ENCODE measurements at places on chromosomes 1 and 21.
A peak's percentile ranks its signal among the peaks of the same experiment; 100 is the strongest.

GRCh38 chr1:204128964-204129896 is 22.6 kb downstream of the ETNK2 start:
- peak; percentile 18 for DNase-seq

GRCh38 chr1:45854724-45855123 is 51.3 kb downstream of the MAST2 start:
- no peak for DNase-seq

DNA sequence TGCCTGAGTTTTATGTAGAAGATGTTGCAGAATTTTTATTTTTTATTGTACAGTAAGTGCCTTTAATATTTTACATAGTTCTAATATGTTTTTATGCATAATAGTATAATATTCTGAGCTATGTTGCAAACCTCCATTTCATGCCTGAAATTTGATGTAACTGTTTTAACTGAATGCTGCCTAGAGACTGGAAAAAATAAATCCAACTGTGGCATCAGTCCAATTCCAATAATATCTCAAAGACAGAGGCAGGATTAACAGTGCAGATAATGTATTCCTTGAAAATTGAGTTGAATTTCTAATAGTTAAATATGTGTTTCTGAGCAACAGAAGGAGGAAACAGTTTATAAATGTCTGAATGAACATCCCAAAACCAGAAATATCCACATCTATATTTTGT is 61.1 kb upstream of the KIF1B start:
- DNase-seq, result no peak

DNA sequence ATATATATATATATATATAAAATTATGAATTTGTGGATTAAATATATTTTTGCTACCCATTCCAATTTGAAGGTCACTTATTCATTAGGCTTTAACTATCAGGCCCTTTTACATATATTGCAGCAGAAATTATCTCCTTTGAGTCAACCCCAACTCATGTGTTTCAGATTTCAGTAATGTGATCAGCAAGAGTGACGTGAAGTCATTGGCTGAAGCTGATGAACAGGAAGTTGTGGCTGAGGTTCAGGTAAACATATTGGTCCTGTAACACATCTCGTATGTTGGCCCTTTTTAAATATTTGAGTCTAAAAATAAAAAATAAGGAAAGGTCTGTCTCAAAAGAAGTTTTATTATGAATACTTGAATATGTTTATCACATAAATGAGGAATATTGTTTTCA is 8.5 kb downstream of the VPS45 start:
- DNase-seq, result no peak

DNA sequence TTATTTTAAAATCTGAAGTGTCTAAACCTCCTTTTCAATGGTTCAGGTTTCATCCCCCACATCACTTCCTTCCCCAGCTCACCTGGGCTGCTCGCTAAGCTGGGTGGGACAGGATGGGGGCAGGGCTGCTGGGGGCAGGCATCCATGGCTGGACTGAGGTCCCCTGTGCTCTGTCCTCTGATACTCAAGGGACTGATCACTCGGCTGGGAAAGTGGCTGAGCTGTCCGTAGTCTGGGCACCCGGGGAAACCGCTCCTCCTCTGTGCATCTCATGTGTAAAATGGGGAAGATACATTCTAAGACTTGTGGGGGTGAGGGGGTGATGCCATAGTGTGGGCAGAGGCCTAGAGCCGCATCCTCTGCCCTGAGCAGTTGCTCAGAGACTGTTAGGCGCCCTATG is 411.2 kb downstream of the MATN1 start:
- DNase-seq, result no peak

DNA sequence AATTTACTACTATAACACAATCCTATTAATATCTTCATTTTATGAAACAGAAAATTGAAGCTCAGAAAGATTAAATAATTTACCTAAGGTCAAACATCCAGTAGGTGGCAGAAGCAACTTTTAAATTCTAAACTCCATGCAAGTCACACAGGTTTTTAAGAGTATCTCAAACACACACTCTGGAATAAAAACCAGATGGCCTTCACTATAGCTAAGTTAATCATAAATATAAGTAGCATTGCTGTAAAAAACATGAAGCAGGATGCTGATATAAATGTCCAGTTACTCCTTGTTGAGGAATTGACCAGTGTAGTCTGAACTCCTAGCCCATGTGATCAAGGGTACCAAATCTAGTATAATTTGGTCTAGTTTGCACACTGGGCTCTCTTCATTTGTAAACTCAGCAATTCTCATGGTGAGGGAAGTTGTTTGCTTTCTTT is 9.4 kb upstream of the FMO3 start:
- DNase-seq, result no peak

DNA sequence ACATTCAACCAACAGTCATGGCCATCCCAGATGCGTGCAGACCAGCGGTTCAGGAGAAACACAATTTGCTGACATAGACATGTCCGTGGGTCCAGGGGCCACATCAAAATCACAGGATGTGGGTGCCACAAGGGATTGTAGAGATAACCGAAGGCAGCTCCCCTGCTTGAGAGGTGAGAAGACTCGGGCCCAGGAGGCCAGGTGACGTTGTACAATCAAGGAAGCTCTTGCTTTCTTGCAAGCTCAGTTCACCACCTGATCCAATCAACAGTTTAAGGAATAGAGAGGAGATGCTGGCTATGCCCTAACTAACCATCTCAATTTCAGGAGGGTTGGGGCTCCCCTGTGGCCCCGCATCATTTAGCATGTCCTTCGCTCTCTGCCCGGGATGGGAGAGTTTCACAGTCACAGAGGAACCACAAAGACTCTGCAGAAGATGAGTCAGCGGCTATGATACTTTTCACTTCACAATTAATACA is 19.5 kb downstream of the UBASH3A start:
- peak; percentile 74 for DNase-seq

- no peak for DNase-seq
Measured at GRCh38 chr1:64421377-64421776, 48.6 kb upstream of the CACHD1 start.

GRCh38 chr1:224411766-224412165 is 22.8 kb downstream of the WDR26 start:
- no peak for DNase-seq

GRCh38 chr1:103129796-103130195 is 21.5 kb upstream of the COL11A1 start:
- no peak for DNase-seq

- no peak for DNase-seq
Measured at GRCh38 chr1:2184934-2185333, 9.6 kb downstream of the FAAP20 start.

DNA sequence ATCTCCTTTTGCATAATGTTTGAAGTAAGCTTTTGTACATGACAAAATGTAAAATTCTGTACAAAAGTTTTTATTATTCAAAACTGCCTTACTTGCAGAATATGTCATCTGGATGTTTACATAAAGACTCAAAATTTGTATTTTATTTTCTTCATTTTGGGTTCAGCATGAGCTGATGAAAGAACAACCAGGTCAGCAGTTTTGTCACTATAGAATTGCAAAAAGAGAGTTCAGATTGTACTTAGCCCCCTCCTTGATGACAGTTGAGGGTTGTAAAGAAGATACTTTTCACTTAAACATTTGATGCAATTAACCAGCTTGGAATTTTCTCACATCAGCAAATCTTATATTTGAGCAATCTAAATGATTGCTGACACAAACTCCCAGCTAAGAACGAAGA is 669.3 kb downstream of the PLA2G4A start:
- no peak for DNase-seq

DNA sequence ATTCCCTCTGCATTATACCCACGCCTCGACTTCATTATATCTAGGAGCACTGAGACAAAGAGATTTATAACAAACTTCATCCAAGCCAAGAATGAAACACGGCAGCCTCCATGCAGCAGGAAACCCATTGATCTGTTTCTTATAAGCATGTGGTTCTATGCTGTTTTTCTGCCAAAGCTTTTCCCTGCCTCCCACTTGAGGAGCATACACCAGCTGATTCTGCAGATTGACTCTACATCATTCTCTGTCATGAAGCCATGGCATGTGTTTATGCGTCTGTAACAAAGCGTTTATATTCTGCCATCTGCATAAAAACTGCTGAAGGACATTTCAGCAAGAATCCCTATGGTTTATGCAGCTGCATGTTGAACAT is 102.0 kb downstream of the CYYR1 start:
- DNase-seq, result no peak

- no peak for DNase-seq
Measured at GRCh38 chr1:39936724-39937491, 18.0 kb upstream of the MFSD2A start.

- no peak for DNase-seq
Measured at GRCh38 chr1:191151321-191151807, 673.7 kb upstream of the BRINP3 start.

- DNase-seq, result no peak
Measured at GRCh38 chr1:7554385-7555235, 216.5 kb upstream of the VAMP3 start.

DNA sequence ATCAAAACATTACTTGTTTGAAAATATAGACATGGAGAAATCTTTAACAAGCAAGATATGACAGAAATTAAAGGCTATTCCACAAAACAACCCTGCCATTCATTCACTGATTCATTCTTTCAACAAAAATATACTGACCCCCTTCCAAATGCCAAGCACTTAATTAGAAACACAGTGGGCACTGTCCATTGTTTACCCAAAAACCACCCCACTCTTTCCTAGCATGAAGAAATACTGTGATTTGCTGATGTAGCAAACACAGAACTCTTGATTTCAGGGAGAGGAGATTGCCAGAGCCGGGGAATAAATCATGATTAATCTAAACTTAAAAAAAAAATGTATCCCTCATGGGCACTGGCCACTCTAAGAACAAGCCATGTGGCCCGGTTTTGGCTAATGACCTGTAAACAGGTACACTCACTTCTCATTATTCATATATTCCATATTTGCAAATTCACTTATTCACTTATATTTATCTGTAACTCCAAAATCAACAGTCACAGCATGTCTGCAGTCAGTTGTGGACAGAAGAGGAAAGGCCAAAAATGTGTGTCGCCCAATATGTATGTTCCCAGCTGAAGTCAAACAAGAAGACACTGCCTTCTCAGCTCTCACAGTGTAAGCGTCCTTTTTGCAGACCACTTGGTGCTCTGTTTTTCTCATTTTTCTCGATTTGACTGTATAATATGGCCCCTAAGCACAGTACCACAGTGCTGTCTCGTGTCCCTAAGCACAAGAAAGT is 133.1 kb downstream of the SMYD3 start:
- DNase-seq, result no peak

DNA sequence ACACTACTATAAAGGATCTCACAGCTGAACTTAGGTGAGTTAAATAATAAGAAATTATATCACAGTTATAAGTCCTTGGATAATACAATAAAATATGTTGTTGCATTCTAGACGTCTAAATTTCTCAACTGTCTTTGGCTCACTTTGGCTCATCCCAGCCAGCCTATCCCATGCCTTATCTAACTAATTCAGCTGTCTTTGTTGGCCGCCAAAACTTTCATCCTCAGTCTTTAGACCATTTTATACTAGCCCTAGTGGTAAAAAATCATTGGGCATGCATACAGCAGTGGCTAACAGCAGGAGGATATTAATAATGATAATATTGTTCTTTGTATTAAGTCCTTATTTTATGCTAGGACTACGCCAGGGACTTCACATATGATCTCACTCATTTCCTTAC is 59.3 kb downstream of the CCDC18 start:
- no peak for DNase-seq

- no peak for DNase-seq
Measured at GRCh38 chr1:231284441-231284840, 43.4 kb downstream of the GNPAT start.

GRCh38 chr1:160080381-160081100 is 797 bp upstream of the KCNJ9 start:
- DNase-seq, result no peak

- peak; percentile 71 for DNase-seq
Measured at GRCh38 chr1:150151291-150152181, 1.8 kb downstream of the PLEKHO1 start.

DNA sequence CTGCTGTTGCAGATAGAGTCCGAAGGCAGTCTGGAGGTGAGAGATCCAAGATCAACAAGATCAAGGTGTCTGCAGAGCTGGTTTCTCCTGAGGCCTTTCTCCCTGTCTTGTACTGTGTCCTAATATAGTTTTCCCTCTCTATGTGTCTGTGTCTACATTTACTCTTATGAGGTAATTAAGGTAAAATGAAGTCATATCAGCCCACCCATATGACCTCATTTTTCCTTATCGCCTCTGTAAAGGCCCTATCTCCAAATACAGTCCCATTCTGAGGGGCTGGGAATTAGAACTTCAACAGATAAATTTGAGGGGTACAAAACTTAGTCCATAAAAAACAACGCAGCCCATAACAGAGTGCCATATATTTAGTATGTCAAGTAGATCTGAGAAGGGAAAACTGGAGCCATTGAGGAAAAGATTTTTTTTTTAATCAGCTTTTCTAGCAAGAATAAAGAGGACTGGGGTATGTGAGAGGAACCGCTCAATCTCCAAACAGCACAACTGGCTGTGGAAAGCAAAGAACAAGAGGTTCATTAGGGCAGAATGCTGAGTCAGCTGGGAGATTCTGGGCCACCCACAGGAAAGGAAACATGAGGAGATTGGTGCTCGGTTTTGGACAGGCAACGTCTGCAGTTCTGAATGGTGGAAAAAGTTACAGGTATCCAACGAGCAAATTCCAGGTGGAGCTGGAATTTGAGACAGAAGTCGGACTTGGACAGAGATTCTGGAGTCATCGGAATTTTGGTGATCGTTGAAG is 65.7 kb downstream of the MAP3K21 start:
- DNase-seq, result no peak

GRCh38 chr21:45801989-45802388 is 158.5 kb downstream of the PCBP3 start:
- no peak for DNase-seq

DNA sequence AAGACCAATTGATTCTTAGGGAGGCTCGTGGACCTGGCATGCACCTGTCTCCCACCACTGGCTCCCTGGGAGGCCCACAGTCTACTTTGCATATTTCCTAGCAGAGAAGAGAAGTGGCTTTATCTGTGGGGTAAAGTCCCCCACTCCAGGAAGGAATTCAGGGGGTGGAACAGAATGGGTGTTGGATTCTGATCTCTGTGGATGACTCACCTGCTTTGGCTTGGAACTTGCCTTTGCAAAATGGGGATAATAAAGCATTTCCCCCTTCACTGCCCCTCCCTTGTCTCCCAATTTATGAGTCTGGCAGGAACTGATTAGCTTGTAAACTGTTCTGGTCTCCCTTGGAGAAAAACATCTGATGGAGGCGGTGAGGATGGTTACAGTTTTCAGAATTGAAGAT is 21.2 kb upstream of the OTUD3 start:
- DNase-seq, result no peak

DNA sequence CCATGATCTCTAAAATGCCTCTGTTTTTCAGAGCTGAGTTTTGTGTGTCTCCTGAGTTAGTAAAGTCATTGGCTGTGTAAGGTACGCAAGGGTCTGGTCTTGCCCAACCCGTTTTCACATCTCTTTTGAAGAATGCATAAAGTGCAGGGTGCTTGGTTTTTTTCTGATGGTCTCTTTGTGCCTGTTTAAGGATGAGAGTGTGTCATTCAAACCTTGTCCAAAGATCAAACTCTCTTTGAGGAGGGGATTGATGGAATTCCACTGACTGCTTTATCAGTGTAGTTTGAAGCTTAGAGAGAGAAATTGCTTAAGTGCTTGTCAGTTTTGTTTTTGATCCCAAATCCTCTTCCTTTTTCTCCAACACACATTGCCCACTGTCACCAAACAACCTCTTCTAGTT is 20.0 kb upstream of the C8B start:
- no peak for DNase-seq

GRCh38 chr1:180643693-180644092 is 11.9 kb downstream of the XPR1 start:
- DNase-seq, result no peak
